Right kidney (tissue), 9 donors: ENCODE measurements at places on chromosomes 5 and 9.

DNA sequence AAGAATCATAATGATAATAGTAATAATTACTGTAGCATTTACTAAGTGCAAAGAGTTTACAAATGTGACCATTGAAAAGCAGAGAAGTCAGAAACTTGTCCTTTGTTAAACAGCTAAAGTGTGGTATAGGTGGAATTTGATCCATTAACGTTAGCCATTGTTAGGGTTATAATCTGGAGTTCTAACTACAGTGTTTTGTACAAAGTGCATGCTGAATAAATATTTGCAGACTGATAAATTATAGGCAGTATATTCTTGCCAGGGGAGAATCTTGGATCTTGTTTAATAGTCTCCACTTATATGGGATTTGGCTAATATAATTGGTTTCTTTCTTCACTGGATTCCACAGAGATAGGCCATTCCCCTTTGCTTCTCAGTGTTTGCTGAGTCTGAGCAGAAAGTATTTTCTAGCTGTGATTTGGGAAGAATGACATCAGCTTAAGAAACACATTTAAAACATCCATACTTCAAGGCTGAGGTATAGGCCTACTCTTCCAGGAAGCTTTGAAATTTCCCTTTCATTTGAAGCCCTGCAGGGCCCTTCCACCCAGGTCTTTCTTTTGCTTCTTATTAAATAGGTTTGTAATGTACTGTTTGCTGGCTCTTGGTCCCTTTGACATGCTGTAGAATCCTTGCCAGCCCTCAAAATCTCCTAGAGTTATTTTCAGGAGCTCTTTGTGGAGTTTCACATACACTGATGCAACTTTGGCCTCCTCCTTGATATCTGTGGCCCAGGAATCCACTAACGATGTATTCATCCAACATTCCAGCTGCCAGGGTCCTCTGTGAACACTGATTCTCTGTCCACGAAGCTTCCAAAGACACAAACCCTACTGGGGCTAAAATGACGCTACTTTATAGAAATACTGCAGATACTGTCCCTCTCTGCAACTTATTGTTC is 51.4 kb downstream of the ATP10B start:
- no peak for DNase-seq

GRCh38 chr9:27428551-27428950 is 95.5 kb upstream of the IFNK start:
- no peak for DNase-seq

- no peak for DNase-seq
Measured at GRCh38 chr9:121574774-121575519, 75.3 kb upstream of the GGTA1 start.

DNA sequence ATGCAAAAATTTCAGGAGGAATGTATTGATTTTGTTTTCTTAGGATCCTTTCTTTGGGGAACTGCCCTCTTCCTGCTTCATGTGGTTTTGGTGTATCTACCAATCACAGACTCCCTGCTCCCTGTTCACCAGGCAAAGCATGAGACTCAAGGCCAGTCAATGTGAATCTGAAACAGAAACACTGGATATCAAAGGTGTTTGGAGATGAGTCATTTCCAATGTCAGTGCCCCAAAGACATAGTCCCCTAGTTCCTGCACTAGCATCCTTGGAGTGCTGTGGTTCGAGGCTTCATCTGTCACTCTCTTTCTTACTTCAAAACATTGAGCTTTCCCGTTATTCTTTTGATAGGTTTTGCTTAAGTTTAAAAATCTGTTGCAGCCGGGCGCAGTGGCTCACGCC is 8.1 kb downstream of the PPP3R2 start:
- no peak for DNase-seq

DNA sequence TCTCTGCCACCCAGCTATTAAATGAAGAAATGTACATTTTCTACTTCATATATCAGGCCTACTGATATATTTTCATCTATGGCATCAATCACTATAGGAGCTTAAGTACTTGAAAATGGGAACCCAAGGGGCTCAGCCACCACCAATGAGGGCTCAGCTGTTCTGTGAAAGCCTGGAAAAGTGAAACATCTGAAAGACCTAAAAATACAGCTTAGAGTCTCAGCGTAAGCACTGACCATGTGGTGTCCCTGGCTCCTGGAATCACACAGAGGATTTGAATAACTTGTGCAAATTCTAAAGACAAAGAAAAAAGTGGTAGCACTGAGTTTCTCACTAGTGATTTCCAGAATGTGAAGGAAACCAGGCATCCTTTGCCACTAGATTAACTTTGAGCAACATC is 64.5 kb downstream of the PTPRD start:
- DNase-seq, result no peak

GRCh38 chr5:73267766-73268435 is 94.9 kb downstream of the TMEM174 start:
- DNase-seq, result no peak

GRCh38 chr5:81773574-81773973 is 22.7 kb upstream of the SSBP2 start:
- DNase-seq, result no peak

DNA sequence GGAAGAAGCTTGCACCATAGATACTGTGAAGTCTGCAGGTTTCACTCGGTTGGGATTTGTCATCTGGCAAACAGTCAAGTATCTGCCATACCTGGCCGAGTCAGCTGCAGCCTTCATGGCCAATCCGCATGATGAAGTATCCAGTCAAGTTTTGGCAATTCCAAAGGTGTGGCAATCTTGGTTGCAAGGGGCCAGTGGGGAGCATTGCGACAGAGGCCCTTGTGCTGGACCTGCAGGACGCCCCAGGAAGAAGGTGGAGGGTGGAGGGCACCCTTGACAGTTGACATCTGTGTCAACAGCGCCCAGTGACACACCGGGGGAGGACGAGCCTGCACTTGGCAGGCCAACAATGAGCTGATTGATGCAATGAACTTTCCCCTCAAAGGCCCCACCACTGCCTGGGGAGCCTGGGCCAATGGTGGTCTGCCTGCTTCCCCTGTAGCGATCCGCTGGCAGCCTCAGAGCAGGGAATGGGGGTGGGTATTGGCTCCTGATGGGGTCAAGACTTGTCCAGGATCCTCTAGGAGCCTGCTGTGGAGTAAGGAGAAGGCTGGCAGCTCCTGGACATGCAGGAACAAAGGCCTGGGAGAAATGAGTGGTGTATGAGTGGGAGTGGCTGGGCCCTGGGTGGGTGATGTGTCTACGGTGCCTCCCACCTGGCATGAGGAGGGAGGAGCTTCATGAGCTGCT is 122.8 kb upstream of the PITX1 start:
- no peak for DNase-seq
